ENCODE measurements at places on chromosomes 1 and 21.

- DNase-seq = no peak
Measured at GRCh38 chr21:38649120-38649519, 150.8 kb upstream of the ERG start.

- no peak for DNase-seq
Measured at GRCh38 chr21:27614231-27614630, 647.3 kb upstream of the ADAMTS5 start.

DNA sequence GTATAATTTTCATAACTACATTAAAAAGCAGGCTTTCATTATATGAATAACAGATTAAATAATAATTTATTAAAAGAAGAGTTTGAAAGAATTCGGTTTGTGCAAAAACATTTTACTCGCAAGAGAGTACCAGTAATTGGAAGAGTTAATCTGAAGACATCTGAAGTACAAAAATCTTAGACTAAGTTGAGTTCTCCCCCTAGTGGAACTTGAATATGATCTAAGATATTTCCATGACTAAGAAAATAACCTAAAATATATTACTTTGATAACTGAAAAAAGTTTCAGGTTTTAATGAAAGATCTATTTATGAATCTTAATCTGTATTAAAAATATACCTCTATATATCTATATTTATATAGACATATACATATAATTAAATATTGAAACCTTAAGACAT lies 112.5 kb upstream of the GFI1 start:
- peak; percentile 71 for DNase-seq

DNA sequence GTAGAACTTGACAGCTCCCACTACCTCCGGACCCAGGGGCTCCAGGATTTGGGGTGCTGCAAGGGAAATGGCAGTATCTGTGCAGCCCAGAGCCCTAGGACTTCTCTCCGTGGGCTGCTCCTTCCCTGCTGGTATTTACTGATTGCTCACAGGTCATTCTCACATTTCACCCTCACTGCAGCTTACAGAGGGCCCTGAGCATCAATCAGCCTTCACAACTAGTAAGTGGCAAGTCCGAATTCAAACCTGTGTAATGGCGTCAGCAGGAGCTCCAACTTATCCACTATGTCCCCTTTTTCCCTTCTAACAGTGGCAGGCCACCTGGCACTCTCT lies 32.4 kb downstream of the PIK3C2B start:
- DNase-seq = no peak

DNA sequence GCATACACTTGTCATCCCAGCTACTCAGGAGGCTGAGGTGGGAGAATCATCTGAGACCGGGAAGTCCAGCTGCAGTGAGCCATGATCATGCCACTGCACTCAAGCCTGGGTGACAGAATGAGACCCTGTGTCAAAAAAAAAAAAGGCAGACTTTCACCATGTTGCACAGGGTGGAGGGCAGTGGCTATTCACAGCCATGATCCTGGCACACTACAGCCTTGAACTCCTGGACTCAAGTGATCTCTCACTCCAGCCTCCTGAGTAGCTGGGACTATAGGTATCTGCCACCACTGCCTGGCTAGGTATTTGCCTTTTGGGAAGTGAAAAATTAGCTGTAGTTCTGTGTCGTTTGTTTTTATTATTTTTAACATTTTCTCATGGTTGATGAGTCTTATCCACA lies 19.1 kb downstream of the SPATA45 start:
- DNase-seq = no peak

GRCh38 chr1:47582891-47583608 lies 145.2 kb downstream of the FOXD2 start:
- DNase-seq = no peak

DNA sequence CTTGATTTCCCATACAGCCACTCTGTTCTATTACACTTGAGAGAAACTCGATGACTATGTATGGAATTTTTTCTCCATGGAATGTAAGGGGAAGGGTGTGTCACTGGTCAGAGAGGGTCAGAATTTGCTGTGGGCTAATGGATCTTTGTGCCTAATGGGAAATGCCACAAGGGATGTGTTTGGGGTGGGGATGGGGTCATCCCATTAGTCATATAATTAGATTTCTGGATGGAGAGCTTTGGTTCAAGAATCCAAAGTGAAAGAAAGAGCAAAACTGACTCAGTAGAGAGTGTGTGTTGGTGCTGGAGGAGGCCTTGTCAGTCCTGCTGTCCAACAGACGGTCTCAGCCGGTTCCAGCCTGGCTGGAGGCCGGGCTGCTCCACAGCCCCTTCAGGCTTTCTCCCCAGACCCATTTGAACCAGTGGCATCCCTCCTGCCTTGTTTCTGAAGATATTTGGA lies 86.4 kb downstream of the LAMC2 start:
- peak; percentile 79 for DNase-seq

- peak; percentile 78 for DNase-seq
Measured at GRCh38 chr1:157963713-157964112, 29.7 kb upstream of the KIRREL1 start.

- DNase-seq = no peak
Measured at GRCh38 chr1:36007741-36008140, 76.2 kb upstream of the TEKT2 start.

- no peak for DNase-seq
Measured at GRCh38 chr1:33898881-33899280, 35.0 kb downstream of the HMGB4 start.

DNA sequence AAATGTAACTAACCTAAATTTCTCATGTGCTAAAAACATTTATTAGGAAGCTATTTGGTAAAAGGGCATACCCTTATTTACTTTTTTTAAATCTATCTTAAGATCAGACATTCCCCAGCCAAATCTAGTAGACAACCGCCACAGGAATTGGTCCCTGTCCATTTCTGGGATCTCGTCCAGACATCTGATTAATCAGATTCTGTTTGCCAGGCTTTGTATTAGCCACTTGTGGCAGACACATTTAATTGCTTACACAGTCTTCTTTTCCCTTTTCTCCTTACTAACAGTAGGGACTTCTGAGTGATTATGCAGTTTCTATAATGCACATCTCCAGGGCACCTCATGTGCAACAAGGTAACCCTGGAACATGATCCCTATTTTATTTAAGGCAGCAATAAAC lies 449.0 kb upstream of the RGS18 start:
- no peak for DNase-seq

- peak; percentile 56 for DNase-seq
Measured at GRCh38 chr1:225467193-225468020, 39.6 kb upstream of the LBR start.

DNA sequence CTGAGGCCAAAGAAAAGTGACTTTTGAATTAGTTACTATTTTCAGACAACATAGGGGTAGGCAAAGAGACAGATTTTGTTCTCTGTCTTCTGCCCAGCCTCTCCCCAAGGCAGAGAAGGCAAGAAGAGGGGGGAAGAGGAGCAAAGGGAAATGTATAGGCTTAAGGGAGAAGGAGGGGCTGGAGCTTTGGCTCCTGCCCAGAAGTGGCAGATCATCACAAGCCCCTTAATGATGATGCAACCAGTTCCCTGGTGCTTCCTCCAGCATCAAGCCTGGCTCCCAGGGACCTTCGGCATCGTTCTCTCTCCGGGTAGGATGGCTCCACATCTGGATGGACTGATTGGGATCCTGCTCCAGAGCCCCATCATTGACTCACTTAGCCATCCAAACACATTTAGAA lies 112.8 kb downstream of the KCND3 start:
- no peak for DNase-seq

DNA sequence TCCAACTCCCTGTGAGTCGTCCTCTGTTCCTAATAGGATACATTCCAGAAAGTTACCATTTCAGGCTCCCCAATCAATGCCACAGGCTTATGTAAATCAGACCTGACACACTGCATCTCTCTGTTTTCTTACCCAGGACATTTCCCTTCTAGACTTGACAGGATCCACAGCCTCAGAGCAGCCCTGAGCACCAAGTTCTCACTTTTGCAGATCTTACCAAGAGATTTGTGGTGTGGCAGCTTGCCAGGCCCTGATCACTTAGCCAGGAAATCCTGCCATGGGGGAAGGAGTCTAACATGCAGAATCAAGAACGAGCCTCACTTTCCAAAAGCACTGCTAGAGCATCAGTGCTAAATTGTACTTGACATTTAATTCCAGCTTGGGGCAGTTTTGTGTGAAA lies 202.9 kb downstream of the TBX15 start:
- no peak for DNase-seq

GRCh38 chr1:159936273-159936904 lies 9.0 kb downstream of the IGSF9 start:
- DNase-seq = peak; percentile 57

DNA sequence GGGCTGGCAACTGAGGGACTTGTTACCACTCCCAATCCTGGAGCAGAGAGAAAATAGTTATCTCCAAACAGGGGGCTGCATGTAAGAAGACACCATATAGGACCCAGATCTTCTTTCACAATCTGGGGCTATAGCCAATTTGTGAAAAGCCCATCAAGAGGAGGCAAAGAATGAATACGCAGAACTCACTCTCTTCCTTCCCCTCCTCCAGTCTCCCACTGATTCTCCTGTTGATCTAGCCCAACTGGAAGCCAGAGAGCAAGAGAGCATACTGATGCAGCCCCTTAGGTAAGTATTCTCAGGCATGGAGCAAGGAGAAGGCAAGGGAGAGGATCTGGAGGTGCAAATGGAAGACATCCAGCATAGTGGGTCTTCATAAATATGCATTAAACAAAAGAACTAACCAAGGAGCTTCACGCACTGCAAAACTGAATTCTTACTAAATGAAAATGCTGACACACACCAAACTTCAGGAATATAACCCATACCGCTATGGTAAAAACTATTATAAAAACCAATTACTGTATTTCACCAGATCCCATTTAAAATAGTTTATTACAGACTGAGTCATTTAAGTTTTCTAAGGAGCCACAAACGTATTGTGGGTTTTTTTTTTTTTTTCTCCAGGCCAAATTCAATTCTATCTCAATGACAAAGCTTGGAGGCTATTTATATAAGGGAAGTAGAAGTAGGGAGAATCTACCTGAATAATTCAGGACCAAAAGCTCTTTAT lies 15.5 kb upstream of the HMGB4 start:
- DNase-seq = no peak

- DNase-seq = no peak
Measured at GRCh38 chr21:46645840-46646239, 10.4 kb downstream of the PRMT2 start.

DNA sequence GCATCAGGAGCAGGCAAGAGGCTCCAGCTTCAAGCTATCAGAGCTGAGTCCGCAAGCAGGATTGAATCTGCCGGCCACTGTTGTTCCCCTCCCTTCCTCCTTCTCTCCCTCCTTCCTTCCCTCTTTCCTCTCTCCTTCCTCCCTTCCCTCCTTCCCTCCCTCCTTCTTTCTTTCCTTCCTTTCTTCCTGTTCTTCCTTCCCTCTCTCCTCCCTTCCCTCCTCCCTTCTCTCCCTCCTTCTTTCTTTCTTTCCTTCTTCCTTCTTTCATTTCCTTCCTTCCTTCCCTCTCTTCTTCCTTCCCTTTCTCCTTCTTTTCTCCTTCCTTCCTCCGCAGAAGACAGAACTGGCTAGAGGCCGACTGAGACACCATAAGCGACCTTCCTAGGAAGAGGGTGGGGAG lies 534.0 kb downstream of the NPHP4 start:
- no peak for DNase-seq

GRCh38 chr1:224644553-224645154 lies 28.5 kb downstream of the CNIH3 start:
- DNase-seq = peak; percentile 67

- no peak for DNase-seq
Measured at GRCh38 chr1:6998267-6998666, 213.0 kb downstream of the CAMTA1 start.

DNA sequence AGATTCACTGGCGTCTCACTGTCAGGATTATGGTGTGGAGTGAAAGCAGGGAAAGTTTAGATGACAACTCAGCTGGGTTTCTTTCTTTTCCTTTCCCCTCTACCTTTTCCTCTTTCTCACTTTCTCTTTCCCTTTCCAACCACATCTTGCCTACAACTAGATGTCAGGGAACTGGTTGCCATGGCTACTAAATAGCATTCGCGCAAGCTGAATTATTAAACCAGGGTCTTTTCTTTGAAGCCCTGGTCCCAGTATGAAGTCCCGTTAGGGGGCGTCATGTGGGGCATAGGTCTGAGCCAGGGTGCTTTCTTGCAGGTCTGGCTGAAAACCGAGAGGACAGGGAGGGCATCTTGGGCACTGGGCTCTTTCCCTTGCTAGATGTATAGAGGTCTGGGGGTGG lies 168.4 kb upstream of the CACNA1E start:
- no peak for DNase-seq

DNA sequence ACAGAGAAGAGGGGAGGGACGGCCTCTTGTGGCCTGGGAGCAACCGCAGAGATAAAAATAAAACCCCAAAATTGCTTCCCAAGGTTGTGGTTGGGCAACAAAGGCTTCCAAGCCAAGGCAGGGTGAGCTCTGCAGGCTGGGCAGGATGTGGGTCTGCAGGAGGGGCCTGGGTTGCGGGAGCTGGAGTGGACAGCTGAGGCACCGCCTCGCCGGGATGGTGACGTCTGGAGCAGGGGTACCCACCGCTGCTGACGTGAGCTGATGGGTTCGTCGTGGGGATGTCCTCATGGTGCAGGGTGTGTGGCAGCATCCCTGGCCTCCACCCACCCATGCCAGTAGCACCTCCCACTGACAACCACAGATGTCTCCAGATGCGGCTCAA lies 3.7 kb downstream of the AURKAIP1 start:
- DNase-seq = no peak

DNA sequence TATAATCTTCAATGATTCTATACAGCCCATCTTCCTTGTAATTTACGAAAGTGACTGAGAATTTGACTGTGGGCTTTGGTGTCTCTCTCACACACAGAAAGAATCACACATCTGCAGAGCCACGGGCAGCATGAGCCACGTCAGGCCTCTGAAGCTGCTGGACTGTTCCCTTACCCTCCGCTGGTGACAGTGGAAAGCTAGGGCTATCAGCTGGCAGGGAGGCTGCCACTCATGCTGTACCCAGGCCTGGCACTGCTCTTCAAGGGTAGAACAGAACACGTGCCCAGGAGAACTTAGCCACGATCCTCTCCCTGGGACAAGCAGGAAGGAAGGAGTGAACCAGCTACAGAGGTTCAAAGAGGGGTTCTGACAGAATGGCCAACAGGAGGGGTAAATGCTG lies 90.7 kb downstream of the JAK1 start:
- DNase-seq = no peak

DNA sequence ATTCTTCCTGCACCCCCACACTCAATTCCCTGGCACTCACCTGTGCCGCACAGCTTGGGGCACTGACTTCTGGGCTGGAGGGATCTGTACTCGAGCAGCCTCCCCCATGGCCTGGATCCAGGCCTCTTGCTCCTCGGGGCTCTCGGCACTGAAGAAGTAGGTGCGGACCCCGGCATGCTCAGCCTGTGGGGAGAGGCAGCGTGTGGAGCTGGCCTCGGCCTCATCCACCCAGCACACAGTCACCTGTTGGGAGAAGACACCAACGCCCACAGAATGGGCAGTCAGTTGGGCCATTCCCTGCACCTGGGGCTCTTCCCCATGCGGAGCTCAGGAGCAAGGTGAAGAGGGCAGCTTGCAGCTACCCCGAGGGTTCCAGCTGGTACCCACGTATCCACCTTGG lies 47.5 kb upstream of the GOLT1A start:
- DNase-seq = no peak

GRCh38 chr1:37449936-37450335 lies 24.4 kb upstream of the ZC3H12A start:
- DNase-seq = no peak

Measured in cardiac fibroblast (primary cell).